ENCODE measurements at places on chromosomes 5 and 9. TPM values are rescaled to one million over a fixed set of nuclear protein-coding genes. Genes with fewer than 3 reads are reported as not detected.

DNA sequence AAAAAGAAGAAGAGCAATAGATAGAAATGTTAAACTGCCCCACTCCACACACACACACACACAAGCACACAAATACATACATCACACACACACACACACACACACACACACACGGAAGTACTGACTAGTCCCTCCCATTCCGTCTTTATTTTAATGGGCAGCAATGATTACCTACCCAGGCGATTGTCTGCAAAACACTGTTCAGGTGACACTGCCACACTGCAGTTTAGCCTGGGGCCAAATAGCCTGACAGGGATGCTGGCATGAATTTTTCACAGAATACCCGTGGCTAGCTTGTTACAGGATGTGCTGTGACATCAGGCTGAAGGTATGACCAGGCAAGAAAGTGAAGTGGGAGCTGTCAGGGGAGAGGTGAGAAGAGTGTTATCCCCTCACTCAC, 86.9 kb downstream of the FRMD3 start:
- no peaks in the 10 kb centered on the region for H3K27me3 ChIP-seq
- no peak for DNase-seq
- H3K27ac ChIP-seq = no peak overlapping the region
- no peaks in the 10 kb centered on the region for H3K36me3 ChIP-seq

DNA sequence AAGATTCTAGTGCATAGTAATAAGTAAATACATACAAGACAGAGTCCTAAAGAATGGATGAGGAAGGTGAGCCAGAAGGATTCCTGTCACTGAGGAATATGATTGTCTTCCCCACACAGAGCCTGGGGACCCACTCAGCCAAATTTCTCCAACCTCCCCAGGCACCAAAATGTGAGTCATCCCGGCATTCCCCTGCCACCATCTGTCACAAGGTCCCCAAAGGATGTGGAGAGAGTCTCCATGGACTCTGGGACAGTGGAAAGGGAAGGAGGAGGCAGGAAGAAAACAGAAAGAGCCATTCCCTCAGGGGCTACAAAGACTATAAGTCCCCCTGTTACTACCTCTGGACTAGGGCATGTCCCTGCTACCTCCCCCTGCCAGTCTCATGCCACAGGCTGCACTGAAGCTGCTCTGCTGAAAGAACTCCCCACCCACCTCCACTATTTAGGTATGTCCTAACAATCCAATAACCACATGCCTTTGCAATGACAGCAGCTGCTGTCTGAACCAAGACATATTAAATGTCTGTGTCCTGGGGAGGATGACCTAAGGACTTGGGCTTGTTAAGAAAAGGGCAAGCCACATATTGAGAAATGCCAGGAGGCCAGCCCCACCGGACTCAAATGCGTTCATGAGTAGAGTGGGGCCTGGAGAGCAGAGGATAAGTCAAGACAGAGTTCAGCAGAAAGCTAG, 10.7 kb upstream of the OR5C1 start:
- H3K27me3 ChIP-seq = no peaks in the 10 kb centered on the region
- H3K4me1 ChIP-seq = no peaks in the 10 kb centered on the region
- no peak overlapping the region for H3K27ac ChIP-seq
- H3K36me3 ChIP-seq = peaks cover 2% of the 10 kb centered on the region
- no peak overlapping the region for H3K4me3 ChIP-seq
- no peak for DNase-seq

GRCh38 chr9:38761999-38762398, 42.1 kb upstream of the FAM240B start:
- H3K4me3 ChIP-seq = no peak overlapping the region
- no peaks in the 10 kb centered on the region for H3K4me1 ChIP-seq
- peaks cover 2% of the 10 kb centered on the region for H3K27me3 ChIP-seq
- DNase-seq = no peak

DNA sequence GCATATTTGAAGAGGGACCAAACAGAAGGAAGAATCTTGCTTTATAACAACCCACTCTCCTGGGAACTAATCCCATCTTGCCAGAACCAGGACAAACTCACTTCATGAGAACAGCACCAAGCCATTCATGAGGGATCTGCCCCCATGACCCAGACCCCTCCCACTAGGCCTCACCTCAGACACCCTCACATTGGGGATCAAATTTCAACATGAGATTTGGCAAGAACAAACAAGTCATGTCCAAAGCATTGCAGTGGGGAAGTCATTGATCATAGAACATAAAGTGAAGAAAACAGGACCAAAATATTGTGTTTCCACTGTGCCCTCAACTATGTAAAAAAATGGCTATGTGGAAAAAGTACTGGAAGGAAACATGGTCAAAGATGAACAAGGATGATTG, 43.9 kb downstream of the MAP1B start:
- H3K4me1 ChIP-seq = no peaks in the 10 kb centered on the region
- DNase-seq = no peak
- peaks cover 3% of the 10 kb centered on the region for H3K27me3 ChIP-seq
- no peaks in the 10 kb centered on the region for H3K36me3 ChIP-seq

- no peak overlapping the region for H3K4me3 ChIP-seq
- H3K27ac ChIP-seq = no peak overlapping the region
- no peaks in the 10 kb centered on the region for H3K36me3 ChIP-seq
- no peak for DNase-seq
- no peaks in the 10 kb centered on the region for H3K27me3 ChIP-seq
Observed at GRCh38 chr5:65204966-65205365, 276.8 kb downstream of the ADAMTS6 start.

BARHL1 gene
- not detected for total RNA-seq

CDH6 gene
- not detected for total RNA-seq
